Left renal pelvis (tissue), 4 donors: ENCODE measurements at places on chromosomes 6 and 20. TPM values are rescaled to one million over a fixed set of nuclear protein-coding genes. Genes with fewer than 3 reads are reported as not detected.

Gene RRBP1
- 208 TPM for polyA plus RNA-seq

- no peak for DNase-seq
Observed at GRCh38 chr6:26230351-26230750, 134.6 kb upstream of the BTN3A2 start.

GRCh38 chr6:161547617-161548016 is 273.8 kb upstream of the AGPAT4 start:
- no peak for DNase-seq

DNA sequence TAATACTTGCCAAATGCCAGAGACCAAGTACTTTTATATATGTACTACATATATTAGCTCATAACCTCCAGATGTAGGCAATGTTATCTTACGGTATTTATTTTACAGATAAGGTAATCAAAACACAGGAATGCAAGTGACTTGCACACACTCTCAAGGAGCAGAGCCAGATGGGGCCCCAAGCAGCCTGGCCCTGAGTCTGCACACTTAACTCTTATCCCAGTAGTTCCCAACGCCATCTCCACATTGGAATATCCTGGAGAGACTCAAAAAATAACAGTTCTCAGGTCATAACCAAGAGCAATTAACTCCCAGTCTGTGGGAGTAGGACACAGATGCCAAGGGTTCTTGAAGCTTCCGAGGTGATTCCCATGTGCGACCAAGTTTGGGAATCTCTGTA is 398.7 kb downstream of the PHF3 start:
- DNase-seq = no peak

- no peak for DNase-seq
Observed at GRCh38 chr6:87333591-87334181, 4.6 kb upstream of the GJB7 start.

GRCh38 chr6:8857160-8857559 is 421.8 kb upstream of the SLC35B3 start:
- no peak for DNase-seq

DNA sequence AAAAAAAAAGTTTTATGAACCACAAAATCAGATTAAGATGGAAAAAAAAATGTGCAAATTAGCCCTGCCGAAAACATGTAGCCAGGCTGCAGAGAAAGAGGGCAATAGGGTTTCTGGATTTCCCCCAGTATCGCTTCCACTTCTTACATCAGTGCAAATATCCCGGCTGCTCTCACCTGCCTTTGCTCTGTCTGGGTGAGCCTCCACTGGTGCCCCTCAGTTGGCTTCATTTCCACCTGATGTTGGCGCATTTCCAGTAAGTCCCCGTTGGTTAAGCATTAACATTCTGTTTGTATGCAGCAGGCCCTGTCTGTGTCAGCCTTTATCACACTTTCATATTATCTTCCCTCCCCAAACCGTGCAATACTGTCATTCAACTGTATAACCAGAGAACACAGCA is 215.1 kb downstream of the CBLN4 start:
- DNase-seq = no peak

DNA sequence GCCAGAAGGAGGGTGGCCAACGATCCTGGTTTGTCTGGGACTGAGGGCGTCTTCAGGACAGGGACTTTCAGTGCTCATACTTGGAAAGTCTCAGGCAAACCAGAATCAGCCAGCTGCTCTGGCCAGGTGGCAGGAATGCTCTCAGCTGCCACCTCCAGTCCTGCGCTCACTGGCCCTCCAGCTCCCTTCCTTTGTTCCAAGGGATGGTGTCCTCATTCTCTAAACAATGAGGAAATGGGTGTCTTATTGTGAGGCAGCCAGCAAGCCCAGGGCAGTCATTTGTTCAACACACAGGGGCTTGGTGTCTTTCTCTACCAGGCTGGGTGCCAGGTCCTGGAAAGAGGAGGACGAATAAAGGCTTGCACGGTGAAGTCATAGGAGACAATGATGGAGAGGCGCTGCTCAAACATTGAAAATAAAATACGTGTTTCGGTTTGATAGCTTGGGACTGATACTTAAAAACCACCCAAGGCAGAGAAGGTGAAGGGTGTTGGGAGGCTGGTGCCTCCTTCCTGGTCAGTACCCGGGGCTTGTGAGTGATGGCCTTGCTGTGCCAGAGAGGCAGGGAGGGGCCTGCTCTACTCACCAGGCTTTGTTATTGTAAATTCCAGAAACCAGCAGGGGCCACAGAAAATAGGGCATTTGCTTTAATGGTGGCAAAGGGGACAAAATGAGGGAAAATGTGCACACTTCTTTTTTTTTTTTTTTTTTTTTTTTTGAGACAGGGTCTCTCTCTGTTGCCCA is 11.3 kb upstream of the TMEM181 start:
- no peak for DNase-seq

Gene BMP7
- polyA plus RNA-seq = 75.5 TPM

Gene GNAS-AS1
- 1.8 TPM for polyA plus RNA-seq

DNA sequence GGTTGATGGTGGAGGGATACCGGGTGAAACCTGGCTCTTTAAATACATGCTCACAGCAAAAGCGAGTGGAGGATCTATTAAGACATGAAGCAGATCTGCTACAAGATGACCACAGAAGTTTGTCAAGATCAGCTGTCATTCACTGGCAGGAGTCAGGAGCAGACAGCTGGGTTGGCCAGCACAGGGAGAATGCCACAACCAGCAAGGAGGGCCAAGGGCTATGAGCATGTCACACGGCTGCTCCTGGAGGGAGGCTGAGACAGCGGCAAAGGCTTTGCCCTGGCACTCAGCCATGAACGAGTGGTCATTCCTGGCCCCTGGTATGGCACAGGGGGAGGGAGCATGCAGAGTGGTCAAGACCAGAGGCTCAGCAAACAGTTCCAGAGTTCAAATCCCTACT is 77.6 kb downstream of the POPDC3 start:
- DNase-seq = no peak

Gene CDH26
- polyA plus RNA-seq = 0.54 TPM

GRCh38 chr6:142235272-142235671 is 66.5 kb upstream of the ADGRG6 start:
- DNase-seq = no peak

Gene SUMO4
- 1.6 TPM for polyA plus RNA-seq

DNA sequence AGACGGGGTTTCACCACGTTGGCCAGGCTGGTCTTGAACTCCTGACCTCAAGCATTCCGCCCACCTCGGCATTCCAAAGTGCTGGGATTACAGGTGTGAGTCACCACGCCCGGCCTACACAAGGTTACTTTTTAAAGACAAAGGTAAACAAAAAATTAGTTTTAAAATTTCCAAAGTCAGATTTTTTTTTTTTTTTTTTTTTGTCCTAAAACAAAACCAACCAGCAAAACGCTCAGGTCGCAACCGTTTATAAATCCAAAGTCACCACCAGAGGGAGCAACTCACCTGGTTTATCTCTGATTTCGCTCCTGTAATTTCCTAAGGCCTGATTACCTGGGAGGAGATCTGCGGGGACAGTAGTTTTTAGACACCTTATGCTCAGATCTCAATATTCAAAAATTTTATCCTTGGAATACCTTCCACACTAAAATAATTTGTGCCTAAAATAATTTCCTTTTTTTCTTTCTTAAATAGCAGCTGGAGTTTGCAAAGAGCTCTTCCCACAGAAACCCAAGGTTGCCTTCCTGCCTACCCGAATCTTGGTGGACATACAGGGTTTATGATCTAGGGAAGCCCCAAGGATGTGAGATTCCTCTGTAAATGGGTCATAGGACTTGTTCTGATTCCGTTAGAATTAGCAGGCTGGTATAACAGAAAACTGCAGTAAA is 19.8 kb upstream of the TREM1 start:
- DNase-seq = no peak

GRCh38 chr6:16947375-16948015 is 154.4 kb upstream of the STMND1 start:
- peak; percentile 41 for DNase-seq

Gene KHDC1
- 7.9 TPM for polyA plus RNA-seq

- no peak for DNase-seq
Observed at GRCh38 chr6:124822204-124822613, 140.0 kb upstream of the RNF217 start.

DNA sequence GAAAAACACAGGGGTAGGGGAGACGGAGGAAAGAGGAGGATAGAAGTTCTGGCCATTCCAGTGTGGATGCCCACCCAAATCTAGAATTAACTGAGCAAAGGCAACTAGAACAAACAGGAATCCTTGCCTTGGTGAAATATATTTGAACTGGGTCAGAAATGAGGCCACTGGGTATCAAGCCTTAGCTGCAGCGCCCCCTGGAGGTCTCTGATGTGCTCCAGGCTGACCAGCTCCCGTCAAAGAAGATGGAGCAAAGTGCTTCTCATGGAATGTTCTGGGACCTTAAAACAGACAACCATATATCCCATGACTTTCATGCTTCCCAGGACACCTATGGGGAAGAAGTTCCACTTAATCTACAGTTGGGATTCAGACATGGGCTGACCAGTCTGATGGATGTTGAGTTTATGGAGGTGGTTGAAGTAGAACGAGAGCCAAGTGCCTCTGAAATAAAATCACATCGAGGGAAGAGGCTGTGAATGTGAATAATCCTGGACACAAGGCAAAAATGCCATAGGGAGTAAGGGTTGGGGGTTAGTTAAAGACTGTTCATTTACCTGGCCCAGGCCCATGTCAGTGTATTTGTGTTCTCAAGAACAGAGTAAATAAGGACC is 50.4 kb downstream of the HLA-DPB1 start:
- DNase-seq = no peak

Gene CCN6
- 0.41 TPM for polyA plus RNA-seq

Gene F13A1
- 31.1 TPM for polyA plus RNA-seq

DNA sequence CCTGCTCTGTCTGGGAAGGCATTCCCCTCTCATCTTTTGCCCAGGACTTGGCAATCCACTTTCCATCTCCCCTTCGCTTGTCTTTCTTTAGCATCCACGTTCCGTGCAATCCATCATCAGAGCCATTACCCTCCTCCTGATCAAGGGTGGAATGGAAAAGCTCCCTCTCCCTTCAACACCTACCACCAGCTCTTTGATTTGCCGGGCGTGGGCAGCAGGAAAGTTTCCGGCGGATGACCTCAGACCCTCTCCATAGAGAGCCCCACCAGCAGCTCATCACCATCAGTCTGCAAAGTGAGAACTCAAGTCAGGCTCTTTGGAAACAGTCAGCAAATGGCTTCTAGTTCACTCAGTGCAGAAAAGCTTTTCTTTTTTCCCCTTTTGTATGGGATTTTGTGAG is 76.2 kb downstream of the TSHZ2 start:
- DNase-seq = no peak

Gene HDDC2
- polyA plus RNA-seq = 72.3 TPM

- peak; percentile 10 for DNase-seq
Observed at GRCh38 chr6:63635215-63635587, 401 bp upstream of the PHF3 start.

DNA sequence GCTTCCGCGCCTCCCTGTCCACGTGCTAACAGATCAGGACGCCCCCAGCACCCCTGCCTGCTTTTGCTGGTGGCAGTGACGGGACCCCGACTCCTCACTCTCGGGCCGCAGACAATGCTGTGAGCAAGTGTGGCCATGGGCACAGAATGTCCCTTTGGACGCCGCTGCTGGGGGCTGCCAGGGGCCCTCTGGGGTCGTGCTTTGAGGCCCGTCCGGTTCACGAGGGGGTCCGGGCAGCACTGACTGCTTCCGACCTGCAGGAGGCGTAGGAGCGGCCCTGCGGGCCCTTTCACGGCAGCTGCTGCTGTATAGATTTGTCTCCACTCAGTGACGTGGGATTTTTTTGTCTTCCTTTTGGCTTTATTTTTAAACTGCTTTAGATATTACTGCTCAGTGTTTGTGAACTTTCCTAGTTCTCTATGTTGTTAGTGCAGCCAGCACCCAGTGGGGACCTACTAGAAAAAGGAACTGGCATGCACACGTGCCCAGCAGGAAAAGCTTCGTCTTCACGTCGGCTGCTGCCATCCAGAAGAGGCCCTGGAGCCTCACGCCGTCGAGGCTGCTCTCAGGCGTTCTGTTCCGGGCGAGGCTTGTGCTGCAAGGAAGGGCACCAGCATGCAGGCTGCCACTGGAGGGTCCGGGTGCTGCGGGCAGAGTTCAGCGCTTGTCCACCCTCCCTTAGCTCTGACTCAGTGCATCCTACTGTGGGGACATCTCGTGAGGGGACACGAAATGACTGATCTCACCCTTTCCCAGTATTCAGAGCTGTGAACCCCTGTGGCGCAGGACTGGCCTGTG is 21.7 kb downstream of the UCKL1 start:
- DNase-seq = no peak

DNA sequence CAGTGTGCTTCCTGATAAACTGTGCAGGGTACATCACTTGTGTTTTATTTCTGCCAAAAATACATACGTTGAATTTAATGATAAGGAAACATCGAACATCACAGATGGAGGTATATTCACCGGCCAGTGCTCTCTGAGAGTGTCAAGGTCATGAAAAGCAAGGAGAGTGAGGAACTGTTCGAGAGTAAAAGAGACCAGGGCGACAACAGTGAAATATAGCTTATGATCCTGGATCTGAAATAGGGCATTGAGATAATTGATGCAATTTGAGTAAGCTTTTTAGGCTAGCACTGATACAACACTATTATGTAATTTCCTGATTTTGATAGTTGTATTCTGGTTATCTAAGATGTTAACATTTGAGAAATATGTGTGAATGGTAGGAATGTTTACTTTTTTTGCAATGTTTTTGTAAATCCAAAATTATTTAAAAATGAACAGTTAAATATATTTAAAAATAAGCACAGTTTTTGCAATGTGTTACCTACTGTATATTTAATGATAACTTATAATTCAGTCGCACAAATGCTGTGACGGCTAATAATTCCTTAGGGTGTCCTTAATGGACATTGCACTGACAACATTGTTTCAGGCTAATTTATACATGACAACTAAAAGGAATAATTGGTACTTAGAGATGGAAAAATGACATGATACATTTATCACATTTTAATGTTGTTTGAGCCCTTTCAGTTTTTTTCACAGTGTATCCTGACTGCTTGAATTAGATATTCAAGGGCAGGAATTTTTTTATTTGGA is 9.9 kb downstream of the RAB32 start:
- DNase-seq = no peak

GRCh38 chr20:24764027-24764793 is 184.9 kb upstream of the CST7 start:
- DNase-seq = no peak

Gene ADGRB3
- polyA plus RNA-seq = 5.7 TPM
